Neural crest cell (in vitro differentiated cells): ENCODE measurements at places on chromosomes 2 and 18. TPM values are rescaled to one million over a fixed set of nuclear protein-coding genes. Genes with fewer than 3 reads are reported as not detected.

Gene LRATD1
- total RNA-seq, result 3.0 and 3.6 TPM in 2 replicates

Gene PSD4
- 2.4 and 2.9 TPM in 2 replicates for total RNA-seq

Gene MARCHF7
- total RNA-seq, result 89.9 and 99.1 TPM in 2 replicates

Gene PCARE
- total RNA-seq, result not detected in 2 replicates

Gene TRIM43
- not detected in 2 replicates for total RNA-seq

Gene SRD5A2
- not detected in 2 replicates for total RNA-seq

Gene IDH1
- total RNA-seq, result 278 and 280 TPM in 2 replicates

Gene ITGA4
- total RNA-seq, result 74.4 and 75.6 TPM in 2 replicates

Gene PLEKHB2
- 44.6 and 44.9 TPM in 2 replicates for total RNA-seq

Gene FEV
- total RNA-seq, result not detected in 2 replicates

Gene APCDD1
- 49.8 and 51.9 TPM in 2 replicates for total RNA-seq

Gene NEB
- 0.57 and 0.77 TPM in 2 replicates for total RNA-seq

Gene USP34
- total RNA-seq, result 95.9 and 98.4 TPM in 2 replicates

Gene CRYBA2
- not detected in 2 replicates for total RNA-seq

Gene CYS1
- total RNA-seq, result not detected in 2 replicates

Gene TUBA4B
- total RNA-seq, result not detected in 2 replicates

Gene LDLRAD4
- 1.4 and 1.7 TPM in 2 replicates for total RNA-seq

Gene MAPRE3
- total RNA-seq, result 16.3 and 17.5 TPM in 2 replicates
